D341Med (cell line): ENCODE measurements at places on chromosomes 6 and 20.

GRCh38 chr6:52330470-52330869 lies 31.5 kb upstream of the PAQR8 start:
- no peak for DNase-seq

DNA sequence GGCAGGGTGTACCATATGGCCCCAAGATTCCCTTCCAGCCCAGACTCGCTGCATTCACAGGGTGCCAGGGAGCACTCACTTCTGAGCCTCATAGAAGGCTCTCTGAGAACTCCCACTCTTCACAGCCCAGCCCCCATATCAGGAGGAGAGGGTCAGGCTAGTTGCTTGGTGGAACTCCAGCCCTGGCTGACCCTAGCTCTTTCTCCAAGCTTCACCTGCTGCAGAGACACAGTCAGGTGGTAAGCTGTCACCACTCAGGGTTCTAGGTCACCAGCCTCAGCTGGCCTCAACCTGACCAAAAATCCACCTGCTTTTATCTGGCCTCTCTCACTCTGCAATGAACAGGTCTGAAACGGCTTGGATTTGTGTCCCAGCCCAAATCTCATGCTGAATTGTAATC lies 162.7 kb upstream of the MLN start:
- no peak for DNase-seq

DNA sequence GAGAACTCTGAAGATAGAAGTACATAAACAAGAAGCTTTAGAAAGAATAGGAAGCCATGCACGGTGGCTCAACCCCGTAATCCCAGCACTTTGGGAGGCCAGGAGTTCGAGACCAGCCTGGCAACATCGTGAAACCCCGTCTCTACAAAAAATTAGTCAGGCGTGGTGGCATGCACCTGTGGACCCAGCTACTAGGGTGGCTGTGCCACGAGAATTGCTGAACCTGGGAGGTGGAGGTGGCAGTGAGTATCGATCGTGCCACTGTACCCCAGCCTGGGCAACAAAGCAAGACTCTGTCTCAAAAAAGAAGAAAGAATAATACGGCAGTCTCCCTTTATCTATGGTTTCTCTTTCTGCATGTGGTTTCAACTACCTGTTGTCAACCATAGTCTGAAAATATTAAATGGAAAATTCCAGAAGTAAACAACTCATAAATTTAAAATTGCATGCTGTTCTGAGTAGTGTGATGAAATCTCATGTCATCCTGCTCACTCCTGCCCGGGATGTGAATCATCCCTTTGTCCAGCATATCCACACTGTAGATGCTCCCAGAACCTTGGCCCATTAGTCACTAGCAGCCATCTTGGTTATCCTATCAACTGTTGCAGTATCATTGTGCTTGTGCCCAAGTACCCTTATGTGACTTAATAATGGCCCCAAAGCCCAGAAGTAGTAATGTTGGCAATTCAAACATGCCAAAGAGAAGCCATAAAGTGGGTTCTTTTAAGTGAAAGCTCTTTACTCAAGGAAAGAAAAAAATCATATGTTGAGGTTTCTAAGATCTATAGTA lies 22.1 kb downstream of the DEK start:
- DNase-seq, result no peak

DNA sequence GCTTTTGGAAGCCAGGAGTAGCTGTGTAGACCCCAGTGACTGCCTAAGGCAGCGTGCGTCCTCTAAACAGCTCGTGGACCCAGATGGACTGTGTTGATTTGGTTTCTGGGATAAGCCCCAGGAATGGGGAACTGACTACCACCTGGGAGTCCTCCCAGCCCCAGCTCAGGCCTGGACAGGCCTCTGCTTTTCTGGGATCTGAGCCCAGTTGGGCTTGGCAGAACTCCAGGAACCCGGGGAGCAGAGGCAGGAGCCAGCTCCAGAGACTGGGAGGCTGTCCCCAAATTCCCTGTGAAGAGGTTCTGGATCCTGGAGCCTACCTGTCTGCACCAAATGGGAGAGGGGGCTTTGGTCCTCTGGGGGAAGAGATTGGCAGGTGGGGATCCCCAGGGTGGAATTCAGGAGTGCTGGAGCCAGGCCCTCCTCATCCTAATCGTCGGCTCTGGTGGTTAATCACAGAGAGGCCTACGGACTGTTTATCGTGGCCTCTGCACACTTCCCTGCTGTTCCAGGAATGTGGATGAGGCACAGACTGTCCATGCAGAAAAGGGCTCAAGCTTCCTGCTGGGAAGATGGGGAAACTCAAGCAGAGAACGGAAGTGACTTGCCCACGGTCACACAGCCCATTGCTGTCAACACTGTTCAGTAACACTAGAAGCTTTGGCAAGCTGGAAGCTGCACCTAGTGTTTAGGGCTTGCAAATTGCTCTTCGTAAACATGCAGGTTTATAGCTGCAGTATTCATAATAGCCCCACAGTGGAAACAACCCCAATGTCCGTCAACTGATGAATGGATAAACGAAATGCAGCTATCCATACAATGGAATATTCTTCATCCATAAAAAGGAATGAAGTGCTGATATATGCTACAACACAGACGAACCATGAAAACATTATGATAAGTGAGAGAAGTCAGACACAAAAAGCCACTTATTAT lies 100.6 kb downstream of the KCNB1 start:
- DNase-seq, result no peak

DNA sequence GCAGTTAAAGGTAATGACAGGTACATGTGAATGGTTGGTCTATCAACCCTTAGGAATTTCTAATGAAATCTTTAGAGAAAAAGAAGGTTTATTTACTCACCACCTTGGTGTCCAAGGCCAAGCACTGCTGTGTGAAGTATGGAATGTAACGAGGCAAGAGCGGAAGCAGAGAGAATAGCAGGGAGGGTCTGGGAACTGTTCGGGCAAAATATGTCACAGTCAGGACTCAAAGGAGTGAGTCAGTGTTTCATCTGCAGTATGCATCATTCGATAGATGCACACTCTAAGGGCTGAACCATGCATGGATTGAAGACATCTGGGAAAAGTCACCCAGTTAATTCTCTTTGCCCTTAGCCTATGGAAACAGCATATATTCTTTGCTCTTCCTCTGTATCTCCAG lies 33.2 kb downstream of the ADGRF5 start:
- DNase-seq, result no peak

- DNase-seq, result no peak
These were observed 1.2 kb upstream of the TOX2 start for GRCh38 chr20:43913291-43914025.

- DNase-seq, result no peak
These were observed 4.6 kb downstream of the SLC22A16 start for GRCh38 chr6:110471726-110472365.
